Activated naive CD8-positive, alpha-beta T cell treated with anti-CD3 and anti-CD28 coated beads for 36 hours (primary cell): ENCODE measurements at places on chromosomes 3 and 15. TPM values are rescaled to one million over a fixed set of nuclear protein-coding genes. Genes with fewer than 3 reads are reported as not detected.

The FBXO40 gene
- not detected for total RNA-seq

DNA sequence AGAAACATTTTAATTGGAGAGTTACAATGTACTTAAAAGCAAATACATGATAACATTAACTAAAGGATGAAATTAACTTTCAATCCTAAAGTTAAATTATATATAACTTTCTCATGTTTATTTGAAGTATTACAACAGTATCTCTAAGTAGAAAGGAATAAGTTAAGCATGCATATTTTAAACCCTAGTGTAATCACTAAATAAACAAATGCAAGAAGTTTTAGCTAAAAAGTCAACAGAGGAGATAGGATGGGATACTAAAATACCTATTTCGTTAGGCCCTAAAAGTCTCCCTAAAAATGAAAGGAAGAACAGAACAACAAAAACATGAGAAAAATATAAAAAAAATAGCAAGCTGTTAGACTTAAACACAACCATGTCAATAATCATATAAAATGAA, 361.3 kb upstream of the THBS1 start:
- no peak for DNase-seq

The FBXL22 gene
- total RNA-seq = 0.76 TPM

- DNase-seq = no peak
Observed at GRCh38 chr3:10533737-10534023, 28.3 kb upstream of the ATP2B2 start.

- no peak for DNase-seq
Observed at GRCh38 chr3:36867810-36868209, 77.0 kb downstream of the TRANK1 start.
